ENCODE measurements at places on chromosomes 5 and 9.

DNA sequence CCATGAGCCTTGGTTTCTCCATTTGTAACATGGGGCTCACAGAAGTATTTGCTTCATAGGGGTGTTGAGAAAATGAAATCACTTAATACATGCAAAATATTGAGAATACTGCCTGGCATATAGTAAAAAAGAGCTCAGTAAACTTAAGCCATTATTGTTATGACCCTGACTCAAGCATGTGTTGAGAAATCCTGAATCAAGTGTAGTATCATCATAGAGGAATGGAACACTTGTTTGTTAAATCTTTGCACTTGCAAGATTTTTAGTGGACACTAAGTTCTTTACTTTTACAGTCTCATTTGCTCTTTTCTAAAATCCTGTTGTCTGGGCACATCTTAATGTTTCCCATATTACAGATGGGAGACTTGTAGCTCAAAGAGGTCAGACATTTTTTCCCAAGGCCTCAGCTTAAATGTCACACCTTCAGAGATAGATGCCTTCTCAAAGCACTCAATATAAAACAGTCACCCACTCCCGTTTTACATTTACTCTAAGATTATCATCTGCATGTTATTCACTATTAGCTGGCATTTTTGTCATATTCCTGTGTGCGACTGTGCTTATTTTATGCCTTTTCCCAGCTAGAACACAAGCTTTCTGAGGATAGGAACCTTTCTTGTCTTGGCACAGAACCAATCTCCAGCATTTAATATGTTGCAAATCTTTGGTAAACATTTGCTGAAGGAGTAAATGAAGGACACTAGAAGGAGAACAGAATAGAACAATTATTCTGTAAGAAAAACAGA is 250.0 kb upstream of the TNC start:
- DNase-seq: no peak

DNA sequence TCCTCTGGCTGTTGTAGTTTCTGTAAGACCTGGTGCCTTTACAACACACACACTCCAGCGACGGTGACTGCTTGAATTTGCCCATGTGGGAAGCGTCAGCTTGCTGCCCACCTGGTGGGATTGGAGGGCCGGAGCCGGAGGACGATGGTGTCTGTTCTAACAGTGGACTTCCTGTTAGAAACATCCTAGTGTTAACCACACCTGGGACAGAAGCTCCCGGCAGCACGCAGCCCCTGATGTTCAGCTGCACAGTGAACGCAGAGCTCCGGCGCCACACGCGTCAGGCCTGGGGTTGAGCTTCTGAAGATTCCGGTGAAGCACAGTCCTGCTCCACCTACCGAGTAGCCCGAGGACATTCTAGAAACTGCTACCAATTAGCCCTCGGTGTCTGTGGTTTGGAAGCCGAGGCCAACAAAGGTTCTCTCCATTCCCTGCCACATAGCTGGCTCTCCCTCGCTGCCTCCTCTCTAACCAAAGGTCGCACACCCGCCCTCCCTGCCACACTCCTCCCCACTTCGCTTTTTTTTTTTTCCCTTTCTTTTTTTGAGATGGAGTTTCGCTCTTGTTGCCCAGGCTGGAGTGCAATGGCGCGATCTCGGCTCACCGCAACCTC is 14.4 kb downstream of the PMPCA start:
- DNase-seq: no peak

DNA sequence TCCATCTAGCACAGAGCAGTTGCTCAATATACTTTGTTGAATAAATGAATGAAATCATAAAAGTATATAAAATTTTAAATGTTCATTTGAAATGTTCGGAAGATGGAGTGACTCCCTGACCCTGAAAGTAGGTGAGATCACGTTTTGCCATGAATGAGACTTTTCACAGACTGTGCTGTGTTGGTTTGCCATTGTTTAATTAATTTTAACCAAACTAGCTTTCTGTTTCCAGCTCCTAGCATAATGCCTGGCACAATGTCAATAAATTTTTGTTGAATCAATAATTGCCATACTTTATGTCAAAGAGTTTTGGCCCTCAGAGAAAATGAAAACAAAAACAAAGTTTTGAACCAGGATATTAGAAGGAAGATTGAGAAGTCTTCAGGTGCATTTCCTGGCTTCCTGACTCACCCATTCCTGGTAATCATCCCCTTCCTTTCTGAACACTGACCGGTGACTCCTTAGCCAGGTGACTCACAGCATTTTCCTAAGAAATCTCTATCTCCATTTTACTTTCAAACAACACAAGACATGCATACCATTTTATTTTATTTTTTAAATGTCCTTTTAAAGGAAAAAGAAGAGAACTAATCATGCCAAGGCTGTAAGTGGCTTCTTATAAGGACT is 15.1 kb downstream of the SLC28A3 start:
- DNase-seq: no peak

DNA sequence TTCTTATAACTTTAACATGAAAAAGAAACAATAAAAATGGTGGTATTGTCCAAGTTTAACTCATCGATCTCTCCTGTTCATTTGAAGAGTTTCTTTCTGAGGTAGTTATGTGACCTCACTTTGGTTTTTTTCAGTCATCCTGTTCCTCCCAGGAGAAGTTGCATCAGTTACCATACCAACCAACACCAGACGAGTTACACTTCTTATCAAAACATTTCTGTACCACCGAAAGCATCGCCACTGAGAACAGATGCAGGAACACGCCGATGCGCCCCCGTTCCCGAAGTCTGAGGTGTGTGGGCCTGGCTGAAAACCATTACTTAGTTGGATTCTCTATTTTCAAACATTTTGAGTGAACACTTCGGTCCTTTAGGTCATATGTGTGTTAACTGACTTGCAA is 96.3 kb downstream of the CD180 start:
- DNase-seq: no peak

- DNase-seq: no peak
These were observed 148.2 kb upstream of the SLC12A2 start for GRCh38 chr5:127935398-127935797.

- DNase-seq: no peak
These were observed 460 bp upstream of the ACO1 start for GRCh38 chr9:32384002-32384363.

- DNase-seq: no peak
These were observed 9.3 kb downstream of the ST6GALNAC6 start for GRCh38 chr9:127890053-127890452.

- DNase-seq: peak; percentile 74
These were observed 67.5 kb downstream of the ZCCHC7 start for GRCh38 chr9:37187713-37188439.

DNA sequence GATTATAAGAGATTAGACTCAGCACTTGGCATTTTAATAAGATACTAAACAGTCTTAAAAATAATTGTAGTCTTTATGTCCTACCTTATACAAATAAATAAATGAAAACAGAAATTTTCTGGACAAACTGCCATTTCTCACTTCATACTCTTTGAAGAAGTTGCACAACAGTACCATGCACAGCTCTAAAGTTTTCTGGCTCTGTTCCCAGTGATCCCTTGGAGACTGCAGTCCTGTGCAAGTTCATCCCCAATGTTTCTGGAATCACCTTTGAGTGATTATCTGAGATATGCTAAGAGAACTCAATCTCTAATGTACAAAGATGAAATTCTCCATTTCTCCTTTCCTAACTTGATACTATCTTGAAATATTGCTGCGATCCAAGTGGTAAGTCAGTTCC is 330.4 kb upstream of the EDIL3 start:
- no peak for DNase-seq

- DNase-seq: no peak
These were observed 31.3 kb downstream of the SNAPC3 start for GRCh38 chr9:15453956-15454355.

DNA sequence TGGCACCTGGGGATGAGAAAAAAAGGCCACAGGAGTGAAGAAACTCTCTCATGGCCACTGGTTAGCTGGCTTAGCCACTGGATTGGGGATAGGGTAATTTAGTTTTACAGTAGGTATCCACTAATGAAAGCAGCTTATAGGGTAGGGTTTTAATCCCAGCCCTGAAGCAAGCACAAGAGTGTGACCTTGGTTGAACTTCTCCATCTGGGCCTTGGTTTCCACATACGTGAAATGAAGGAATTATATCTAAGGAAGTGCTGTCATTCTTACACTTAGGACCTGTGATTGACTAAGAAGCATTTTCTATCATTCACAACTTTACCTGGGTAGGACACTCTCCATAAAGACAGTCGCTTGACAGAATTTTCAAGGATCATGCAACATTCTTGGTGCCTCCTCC is 49.6 kb downstream of the FAT2 start:
- no peak for DNase-seq

DNA sequence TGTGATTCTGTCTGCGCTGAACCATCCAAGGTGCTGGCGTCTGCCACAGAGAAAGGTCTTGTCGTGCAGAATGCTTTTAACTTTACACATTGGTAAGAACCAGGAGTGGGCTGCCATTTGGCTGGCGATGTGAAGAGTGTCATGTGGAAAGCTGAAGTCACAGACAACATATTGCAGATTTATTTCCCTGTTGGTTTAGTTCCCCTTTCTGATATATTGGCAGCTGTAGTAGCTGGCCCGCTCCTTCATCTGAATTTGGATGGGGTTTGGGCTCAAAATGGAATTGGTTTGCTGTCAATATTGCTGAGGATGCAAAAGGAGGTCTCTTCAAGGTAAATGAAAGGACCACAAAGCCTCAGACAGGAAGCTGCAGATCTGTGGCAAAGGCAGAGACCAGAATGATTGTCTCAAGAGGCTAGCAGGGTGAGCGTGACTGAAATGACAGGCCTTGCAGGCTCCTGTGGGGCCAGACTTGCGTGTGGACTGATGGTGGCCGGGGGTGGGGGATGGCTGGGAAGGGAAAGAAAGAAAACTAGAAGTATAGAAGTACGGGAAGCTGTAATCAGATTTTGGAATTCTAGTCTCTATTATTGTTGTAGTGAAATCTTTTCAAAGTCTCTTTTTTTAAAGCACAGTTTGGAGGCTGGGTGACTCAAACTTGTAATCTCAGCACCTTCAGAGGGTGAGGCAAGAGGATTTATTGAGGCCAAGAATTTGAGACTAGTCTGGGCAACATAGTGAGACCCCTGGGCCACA is 25.1 kb upstream of the CD180 start:
- DNase-seq: peak; percentile 62

Measured in GM06990 (cell line).